Left renal pelvis (tissue), 4 donors: ENCODE measurements at places on chromosomes 6 and 20. TPM values are rescaled to one million over a fixed set of nuclear protein-coding genes. Genes with fewer than 3 reads are reported as not detected.

- no peak for DNase-seq
These were observed 585.8 kb downstream of the QKI start for GRCh38 chr6:164000276-164000675.

DNA sequence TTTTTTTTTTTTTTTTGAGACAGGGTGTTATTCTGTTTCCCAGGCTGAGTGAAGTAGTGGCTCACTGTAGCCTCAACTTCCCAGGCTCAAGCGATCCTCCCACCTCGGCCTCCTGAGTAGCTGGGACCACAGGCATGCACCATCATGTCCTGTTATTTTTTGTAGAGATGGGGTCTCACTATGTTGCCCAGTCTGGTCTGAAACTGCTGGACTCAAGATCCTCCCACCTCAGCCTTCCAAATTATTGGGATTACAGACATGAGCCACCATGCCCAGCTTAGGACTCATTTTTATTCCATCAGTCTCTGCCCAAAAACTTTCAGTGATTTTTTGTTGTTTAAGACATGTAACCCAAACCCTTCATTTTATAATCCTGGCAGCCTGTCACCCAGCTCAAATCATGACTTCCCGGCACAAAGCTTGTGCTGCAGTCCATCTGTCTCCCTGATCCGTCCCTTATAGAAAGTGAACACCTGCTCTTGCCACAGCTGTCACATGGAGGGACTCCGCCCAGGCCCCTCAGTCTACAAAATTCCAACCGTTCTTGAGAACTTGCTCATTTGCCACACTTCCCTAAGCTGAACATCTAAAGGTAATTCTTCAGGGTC lies 183.9 kb upstream of the JARID2 start:
- no peak for DNase-seq

- no peak for DNase-seq
These were observed 42.6 kb downstream of the UQCC2 start for GRCh38 chr6:33668914-33669313.

TAF11 gene
- polyA plus RNA-seq = 51.1 TPM
